Astrocyte of the spinal cord (primary cell): ENCODE measurements at places on chromosomes 4 and X.

GRCh38 chr4:38241541-38241940 lies 281.3 kb downstream of the PTTG2 start:
- DNase-seq = no peak

- no peak for DNase-seq
These were observed 31.0 kb downstream of the TMEM131L start for GRCh38 chr4:153497091-153497531.

DNA sequence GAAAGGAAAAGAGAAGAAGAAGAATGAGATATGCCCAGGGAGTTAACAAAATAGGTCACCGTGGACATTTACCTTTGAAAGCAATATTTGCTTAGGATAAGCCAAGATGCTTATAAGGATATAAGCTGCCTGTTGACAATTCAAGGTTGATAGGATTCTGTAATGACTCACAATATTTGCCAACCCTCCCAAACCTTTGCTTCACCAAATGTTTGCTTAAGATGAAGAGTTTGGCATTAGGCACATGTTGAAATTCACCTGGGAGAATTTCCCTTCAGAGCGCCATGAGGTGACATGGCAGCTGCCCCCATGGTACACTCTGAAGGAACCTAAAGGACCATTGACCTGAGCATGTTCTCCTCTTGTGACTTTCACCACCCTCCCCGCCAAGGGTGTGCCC lies 4.6 kb downstream of the PALLD start:
- DNase-seq = no peak

DNA sequence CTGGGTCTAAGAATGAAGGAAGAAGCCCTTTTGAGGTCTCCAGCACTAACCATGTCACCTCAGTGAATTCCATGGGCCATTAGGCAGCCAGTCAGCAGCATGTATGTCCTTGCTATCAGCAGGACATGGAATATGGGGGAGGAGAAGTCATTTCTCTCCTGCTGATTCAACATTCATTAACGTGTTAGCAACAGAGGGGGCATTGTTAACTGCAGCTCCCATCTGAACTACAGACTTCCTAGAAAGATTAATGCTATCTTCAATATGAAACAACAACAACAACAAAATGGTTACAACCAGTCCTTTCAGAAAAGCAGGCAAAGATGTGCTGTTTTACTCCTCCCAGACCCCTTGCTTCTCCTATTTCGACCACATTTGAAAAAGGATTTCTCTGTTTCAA lies 120.4 kb upstream of the SLC34A2 start:
- no peak for DNase-seq

GRCh38 chr4:184911310-184911709 lies 85.5 kb upstream of the ACSL1 start:
- peak; percentile 5 for DNase-seq

GRCh38 chr4:40363382-40363920 lies 28.3 kb downstream of the CHRNA9 start:
- DNase-seq = no peak

GRCh38 chrX:675955-676295 lies 45.3 kb downstream of the SHOX start:
- DNase-seq = no peak

- DNase-seq = peak; percentile 76
These were observed 418.6 kb upstream of the DIPK2B start for GRCh38 chrX:45619290-45619689.

DNA sequence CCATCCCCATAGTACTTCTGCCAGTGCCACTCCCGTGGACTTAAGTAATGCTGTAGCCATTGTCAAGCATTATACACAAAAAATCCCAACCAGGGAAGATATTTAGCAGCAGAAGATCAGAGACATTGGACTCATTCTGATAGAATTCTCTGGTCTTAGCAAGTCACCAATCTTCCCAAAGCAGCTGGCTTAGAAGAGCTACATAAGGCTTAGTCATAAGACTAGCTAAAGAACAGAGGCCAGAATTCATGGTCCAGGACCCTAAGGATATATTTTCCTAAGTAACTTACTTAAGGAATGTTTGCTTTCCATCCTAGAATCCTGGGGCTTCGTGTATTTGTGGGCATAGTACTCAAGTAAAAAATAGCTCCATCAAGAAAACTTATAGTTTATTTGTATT lies 100.3 kb upstream of the SLIT2 start:
- no peak for DNase-seq

- no peak for DNase-seq
These were observed 71.7 kb downstream of the ANXA10 start for GRCh38 chr4:168164045-168164444.

- no peak for DNase-seq
These were observed 40.3 kb upstream of the FHL1 start for GRCh38 chrX:136106920-136107528.

- no peak for DNase-seq
These were observed 135.7 kb upstream of the SCML1 start for GRCh38 chrX:17601441-17602200.

GRCh38 chr4:152607178-152607577 lies 71.3 kb upstream of the FBXW7 start:
- DNase-seq = no peak

DNA sequence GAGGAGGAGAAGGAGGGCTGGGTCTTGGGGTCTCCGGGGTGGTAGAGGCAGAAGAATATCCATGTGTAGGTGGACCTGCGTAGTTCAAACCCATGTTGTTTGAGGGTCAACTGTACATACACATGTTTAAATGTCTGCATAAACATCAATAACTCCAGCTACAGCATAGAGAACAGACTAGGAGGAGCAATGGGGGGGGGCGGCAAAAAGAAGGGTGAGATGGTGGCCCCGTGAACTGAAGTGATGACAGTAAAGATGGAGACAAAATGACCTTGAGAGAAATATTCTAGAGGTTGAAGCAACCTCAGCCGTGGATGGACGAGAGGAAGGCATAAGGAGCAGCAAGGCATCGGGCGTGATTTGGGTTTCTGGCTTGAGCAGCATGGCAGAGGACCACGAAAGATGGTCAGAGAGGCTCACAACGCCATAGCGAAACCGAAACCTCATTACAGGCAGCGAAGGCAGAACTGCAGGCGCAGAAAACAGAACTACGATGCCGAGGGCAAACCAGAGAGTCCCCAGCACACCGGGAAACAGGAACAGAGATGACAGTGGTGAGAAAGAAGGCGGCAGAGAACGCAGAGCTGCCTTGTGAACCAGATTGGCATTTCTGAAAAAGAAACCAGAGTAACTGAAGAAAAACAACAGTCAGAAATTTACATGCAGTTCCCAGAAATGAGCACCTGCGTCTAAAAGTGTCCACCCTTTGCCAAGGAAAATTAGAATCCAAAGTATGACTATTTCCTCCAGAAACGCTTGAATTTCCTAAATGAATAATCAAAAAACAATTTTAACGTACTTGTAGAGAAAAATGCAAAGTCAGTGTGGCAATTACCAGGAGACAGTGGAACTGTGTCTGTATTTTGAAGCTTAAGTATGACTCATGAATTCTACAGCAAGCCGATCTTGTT lies 50.3 kb upstream of the ENPP6 start:
- peak; percentile 89 for DNase-seq

DNA sequence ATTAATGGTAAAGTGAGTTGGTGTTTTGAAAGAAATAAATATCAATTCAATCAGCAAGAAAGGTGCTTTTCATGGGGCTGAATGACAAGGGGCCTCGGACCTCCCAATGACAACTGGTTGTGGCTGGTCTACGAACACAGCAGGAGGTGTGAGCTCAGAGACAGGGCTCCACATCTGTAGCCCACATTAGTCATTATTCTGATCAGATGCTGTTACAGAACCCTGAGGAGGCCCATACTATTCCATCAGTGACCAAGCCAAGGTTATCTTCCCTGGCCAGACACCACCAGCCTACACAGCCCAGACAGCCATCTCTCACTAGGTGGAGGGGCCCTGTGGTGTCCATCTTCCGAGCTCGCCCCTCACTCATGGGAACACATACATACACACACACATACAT lies 168.8 kb downstream of the SH3KBP1 start:
- no peak for DNase-seq

DNA sequence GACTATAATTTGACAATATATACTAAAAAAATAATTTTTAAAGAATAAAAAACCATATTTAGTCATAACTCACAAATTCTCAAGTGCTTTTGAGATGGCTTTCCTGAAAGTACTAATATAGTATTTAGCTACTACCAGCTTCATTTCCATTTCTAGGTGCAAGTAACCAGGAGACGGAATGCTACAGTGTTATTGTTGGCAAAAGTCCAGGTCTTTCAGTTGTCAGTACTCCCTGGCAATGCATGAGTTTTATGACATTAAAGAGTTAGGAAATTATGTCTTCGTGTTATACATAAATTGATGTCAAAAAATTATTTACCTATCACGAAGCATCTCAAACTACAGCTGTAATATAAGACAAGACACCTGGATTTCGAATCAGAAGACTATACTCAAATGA lies 45.0 kb downstream of the TMEM47 start:
- DNase-seq = no peak

DNA sequence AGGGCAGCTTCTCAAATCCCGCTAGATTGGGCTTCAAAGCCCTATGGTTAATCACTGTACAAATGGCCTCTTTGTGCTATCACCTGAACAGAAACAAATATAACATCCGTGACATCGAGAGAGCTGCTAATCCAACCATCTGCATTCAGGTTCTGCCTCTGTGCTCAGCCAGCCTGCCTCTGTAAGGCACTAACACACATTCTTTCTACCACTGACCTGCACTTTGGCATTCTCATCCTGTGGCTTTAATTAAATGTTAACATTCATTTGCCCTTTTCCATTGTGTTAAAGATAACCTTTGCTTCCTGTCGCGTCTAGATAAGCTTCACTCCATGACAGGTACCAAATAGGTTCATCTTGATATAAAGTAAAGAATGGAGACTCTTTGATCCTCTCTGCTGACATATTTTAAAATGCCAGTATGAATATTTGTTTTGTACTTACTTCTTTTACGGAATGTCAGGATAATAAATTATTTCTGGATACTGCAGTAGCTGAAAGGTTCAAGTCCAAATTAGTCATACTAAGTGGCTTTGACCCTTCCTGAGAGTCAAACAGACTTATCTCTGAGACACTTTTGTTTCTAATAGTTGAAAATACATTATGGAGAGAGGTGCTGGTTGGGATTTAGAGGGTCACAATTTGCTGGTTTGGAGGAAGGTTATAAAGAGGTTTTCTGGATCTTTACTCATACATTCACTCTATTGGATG lies 505.7 kb downstream of the PACRGL start:
- DNase-seq = no peak

- no peak for DNase-seq
These were observed 27.9 kb downstream of the UGT2B4 start for GRCh38 chr4:69467797-69468196.

DNA sequence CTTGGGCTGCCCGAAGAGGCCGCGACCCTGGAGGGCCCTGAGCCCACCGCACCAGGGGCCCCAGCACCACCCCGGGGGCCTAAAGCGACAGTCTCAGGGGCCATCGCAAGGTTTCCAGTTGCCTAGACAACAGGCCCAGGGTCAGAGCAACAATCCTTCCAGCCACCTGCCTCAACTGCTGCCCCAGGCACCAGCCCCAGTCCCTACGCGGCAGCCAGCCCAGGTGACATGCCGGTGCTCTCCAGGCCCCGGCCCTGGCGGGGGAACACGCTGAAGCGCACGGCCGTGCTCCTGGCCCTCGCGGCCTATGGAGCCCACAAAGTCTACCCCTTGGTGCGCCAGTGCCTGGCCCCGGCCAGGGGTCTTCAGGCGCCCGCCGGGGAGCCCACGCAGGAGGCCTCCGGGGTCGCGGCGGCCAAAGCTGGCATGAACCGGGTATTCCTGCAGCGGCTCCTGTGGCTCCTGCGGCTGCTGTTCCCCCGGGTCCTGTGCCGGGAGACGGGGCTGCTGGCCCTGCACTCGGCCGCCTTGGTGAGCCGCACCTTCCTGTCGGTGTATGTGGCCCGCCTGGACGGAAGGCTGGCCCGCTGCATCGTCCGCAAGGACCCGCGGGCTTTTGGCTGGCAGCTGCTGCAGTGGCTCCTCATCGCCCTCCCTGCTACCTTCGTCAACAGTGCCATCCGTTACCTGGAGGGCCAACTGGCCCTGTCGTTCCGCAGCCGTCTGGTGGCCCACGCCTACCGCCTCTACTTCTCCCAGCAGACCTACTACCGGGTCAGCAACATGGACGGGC lies 579 bp downstream of the ABCD1 start:
- DNase-seq = no peak

- peak; percentile 32 for DNase-seq
These were observed 113.6 kb downstream of the CNKSR2 start for GRCh38 chrX:21487832-21488231.

DNA sequence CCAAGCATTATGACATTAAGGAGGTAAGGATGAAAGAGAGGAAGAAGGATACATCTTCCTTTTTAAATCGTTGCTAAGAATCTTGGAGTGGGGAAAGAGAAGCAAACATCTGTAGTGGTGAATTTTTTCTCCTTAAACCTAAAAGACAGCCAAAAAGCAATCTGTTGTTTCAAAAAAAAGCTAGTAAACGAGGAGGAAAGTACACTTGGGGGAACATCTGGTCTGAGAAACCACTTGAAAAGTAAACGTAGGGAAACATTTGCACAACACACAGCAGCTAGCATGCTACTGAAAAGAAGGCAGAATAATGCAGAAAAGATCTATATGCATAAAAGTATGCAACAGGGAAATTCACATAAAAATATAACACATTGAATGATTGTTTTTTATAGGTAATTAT lies 1485.6 kb downstream of the PCDH19 start:
- DNase-seq = no peak

DNA sequence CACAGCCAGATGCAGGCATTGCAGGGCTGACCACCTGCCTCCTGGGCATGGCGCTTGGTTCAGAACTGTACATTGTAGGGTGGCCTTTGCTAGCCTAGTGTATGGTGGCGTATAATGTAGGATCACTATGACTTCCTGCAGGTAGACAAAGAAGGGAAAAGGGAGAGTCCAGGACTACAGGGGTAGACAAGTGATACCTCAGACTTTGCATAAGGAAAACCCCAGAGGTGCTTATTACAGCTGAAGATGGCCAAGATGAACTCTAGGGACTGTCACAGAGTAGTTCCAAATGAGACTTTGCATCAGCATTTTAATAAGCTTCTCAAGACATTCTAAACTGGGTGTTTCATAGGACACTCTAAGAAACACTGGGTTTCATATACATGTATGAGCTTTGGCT lies 116.4 kb upstream of the PUDP start:
- no peak for DNase-seq

GRCh38 chr4:127445471-127445870 lies 187.3 kb upstream of the INTU start:
- no peak for DNase-seq

- DNase-seq = no peak
These were observed 668.2 kb upstream of the NDST4 start for GRCh38 chr4:115781528-115782146.

DNA sequence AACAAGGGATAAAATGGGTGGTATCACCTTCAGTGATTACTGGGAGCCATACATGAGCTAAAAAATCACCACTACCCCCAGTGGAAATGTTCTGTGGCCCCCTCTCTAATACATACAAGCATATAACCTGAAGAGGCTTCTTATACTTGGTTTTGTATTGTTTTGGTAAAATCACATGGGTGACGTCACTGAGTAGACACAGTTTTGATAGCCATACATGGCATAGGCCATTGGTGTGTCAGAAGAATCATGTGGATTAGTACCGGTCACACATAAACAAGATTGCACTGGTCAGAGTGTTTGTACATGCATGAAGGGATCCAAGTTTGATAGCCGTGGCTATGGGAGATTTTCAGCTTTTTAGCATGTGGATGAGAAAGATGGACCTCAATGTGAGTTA lies 131.9 kb upstream of the RADX start:
- no peak for DNase-seq
